ENCODE measurements at places on chromosomes 12 and 14.
A peak's percentile ranks its signal among the peaks of the same experiment; 100 is the strongest.

DNA sequence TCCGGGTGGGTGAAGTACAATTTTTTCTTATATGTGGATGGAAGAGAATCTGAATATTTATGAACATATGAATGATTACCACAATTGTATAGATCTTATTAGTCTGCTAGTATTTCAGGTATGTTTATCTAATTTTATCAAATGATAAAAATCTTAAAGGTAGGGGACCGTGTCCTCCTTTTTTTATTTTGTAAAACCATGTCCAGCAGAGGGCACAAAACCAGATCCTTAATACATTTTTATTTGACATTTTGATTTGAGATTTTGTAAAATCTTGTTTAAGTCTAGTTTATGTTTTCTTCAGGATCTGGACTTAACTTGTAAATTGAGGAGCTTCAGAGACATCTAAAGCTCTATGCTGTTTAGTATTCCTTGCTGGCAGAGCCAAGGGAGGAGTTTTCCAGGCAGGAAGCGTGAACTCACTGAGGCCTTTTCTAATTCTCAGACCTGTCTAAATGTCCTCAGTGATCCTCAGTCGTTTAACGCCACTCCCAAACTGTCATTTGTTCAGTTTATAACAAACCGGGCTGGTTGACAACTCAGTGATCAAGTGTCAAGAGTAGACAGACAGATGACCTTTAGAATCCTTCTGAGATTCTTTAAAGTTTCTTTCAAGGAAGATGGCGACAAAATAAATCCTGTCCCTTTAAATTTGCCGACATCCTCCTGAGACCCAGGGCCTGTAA is 263.9 kb downstream of the KTN1 start:
- no peak for DNase-seq

GRCh38 chr12:116389990-116390389 is 112.5 kb upstream of the MED13L start:
- DNase-seq: no peak

- DNase-seq: peak; percentile 66
Observed at GRCh38 chr12:54191550-54192022, 2.8 kb upstream of the SMUG1 start.

GRCh38 chr12:30989754-30990153 is 63.2 kb downstream of the TSPAN11 start:
- no peak for DNase-seq

DNA sequence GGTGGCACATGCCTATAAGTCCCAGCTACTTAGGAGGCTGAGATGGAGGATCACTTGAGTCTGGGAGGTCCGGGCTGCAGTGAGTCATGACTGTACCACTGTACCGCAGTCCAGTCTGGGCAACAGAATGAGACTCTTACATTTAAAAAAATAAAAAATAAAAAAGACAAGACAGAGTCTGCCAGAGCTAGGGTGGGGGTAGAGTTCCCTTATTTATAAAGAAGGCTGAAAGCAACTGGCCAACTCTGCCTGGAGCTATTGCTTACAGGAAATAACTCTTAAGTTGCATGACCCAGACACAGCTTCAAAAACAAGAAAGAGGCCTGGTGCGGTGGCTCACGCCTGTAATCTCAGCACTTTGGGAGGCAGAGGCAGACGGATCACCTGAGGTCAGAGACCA is 31.5 kb downstream of the NUMB start:
- no peak for DNase-seq

- DNase-seq: no peak
Observed at GRCh38 chr14:87043667-87044200, 949.2 kb downstream of the GALC start.

DNA sequence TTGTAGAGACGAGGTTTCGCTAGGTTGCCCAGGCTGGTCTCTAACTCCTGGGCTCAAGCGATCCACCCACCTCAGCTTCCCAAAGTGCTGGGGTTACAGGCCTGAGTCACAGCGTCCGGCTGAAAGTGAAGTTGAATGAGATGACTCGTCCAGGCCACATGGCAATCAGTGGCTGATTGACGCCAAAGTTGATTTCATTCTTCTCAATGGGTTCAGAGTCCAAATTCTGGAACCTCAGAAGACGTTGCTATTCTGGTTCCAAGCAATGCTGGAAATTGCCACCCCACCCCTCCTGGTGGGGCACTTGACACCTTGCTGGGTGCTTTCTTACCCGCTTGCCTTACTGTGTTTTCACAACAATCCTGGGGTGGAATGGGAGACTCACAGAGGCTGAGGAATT is 14.9 kb downstream of the ABCB9 start:
- DNase-seq: no peak

GRCh38 chr14:55928276-55928675 is 189.9 kb upstream of the PELI2 start:
- DNase-seq: no peak

DNA sequence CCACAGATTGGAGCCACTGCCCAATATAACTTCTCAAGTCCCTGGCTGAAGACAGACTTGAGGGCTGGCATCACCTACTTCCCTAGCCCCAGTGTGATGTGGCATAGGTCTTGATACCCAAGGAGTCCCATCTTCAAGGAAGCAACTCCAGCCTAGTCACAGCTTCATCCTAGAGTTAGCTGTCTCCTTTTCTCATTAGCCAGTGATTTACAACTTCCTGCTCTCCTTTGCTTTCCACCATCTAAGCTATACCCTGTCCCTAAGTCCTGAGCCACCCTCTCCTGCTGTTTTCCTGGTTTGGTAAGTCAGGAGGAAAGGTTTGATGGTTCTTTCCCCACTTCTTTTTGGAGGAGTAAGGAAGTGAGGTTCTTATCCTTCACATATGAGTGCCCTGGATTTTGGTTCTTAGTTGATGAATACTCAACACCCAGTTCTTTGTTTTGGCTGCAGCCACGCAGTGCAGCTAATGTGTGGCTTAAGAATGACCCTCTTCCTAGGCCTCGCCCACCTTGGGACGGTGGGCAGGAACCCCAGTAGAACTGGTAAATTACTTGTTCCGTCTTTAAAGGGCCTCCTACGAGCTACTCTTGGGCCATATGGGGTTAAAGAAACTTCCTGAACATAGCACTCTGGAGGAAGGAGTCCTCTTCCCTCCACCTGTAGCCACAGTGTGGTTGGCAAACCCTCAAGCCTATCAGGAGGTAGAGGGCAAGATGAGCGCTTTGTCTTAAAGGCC is 3.9 kb upstream of the GPX2 start:
- no peak for DNase-seq

DNA sequence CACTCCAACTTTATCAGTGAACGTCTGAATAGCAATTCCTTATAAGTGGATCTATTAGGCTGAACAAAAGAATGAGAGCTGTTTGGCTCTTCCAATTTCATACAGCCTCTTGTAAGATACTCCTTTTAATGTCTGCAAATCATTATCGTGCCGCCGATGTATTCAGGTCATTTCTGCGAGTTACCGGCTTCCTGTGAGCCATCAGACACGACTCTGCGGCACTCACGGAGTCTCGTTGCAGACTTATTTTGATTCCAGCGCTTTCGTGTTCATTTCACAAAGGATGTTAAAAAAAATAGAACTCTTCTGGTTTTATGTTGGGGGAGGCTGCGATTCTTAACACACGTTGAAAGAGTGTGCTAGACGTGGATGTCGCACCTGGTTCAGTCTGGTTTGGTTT is 106.6 kb downstream of the GLT1D1 start:
- DNase-seq: no peak

- no peak for DNase-seq
Observed at GRCh38 chr14:84128050-84128449, 1401.9 kb upstream of the FLRT2 start.

DNA sequence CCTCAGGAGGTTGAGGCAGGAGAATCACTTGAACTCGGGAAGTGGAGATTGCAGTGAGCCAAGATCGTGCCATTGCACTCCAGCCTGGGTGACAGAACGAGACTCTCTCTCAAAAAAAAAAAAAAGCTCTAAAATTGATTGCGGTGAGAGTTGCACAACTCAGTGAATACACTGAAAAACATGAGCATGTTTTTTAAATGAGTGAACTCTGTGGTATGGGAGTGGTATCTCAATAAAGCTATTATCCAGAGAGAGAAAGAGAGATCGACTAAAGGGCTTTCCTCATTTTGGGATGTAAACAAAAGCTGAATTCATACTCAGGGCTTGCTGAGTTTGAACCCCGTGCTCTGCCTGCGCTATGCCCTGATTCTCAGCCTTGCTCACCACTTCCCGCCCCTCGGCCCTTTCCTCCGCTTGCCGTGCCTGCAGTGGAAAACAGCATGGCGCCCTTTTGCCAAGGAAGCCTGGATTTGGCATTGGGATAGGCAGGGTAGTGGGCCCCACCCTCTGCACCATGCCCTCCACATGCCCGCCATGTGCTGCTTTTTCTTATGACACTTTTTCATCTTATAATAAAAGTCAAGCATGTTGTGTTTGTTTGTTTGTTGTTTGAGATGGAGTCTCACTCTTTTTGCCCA is 102.5 kb downstream of the LGMN start:
- DNase-seq: no peak

- peak; percentile 69 for DNase-seq
Observed at GRCh38 chr14:106459971-106460730, 933.8 kb downstream of the TMEM121 start.

GRCh38 chr12:117380083-117380482 is 18.7 kb upstream of the NOS1 start:
- no peak for DNase-seq

GRCh38 chr12:89861086-89861485 is 152.4 kb upstream of the ATP2B1 start:
- no peak for DNase-seq

DNA sequence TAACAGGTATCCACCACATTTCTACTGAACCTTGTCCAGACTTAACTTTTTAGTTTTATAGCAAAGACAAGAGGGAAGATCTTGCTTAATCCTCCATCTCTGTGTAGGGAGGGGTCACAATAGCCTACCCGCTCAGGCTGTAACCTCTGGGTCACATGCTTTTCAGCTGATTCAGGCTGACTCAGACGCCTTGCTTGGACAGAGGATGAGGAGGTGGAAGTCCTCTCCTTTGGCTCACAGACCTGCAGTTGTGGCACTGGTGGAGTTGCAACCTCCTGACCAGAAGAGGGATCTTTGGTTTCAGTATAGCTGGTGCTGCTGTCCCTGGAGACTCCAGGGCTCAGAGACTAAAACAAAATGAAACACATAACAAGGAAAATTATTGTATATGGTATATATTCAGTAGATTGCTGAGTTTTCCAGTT is 16.2 kb downstream of the ACIN1 start:
- no peak for DNase-seq

GRCh38 chr12:34604227-34604626 is 581.9 kb downstream of the ALG10 start:
- DNase-seq: no peak

DNA sequence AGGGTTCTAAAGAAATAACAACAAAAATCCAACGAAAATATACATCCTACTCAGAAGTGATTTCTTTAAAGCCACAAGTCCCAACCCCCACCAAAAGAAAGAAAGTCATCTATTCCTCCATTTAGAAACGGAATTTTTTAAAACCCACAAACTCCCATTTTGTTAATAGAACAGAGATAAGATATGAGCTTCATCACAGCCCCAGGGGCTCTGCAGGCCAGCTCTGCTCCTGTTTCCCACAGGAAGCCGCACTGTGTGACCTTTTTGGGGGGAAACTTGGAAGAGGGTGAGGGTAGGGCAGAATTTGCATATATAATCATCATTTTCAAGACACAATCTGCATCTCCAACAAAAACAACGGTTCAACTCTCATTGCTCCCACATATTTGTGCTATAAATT is 2.8 kb downstream of the FBXL14 start:
- no peak for DNase-seq

DNA sequence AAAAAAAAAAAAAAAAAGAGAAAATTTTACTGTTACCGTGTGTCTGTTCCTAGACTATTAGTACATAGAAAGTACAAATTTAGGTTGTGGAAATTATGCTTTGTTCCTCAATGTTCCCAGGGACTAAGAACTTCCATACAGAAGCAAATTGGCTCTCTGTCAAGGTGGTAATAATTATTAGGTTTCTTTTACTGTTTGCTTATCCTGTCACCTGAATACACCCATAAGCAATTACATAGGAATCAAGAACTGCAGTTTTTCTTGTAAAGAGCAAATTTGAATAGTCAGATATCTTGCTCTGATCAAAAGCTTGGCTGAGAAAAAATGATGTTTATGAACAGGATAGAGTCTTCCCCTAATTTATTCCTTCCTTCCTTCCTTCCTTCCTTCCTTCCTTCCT is 191.2 kb downstream of the AEBP2 start:
- DNase-seq: no peak
